ENCODE measurements at places on chromosomes 2 and 18.
A peak's percentile ranks its signal among the peaks of the same experiment; 100 is the strongest.

GRCh38 chr2:177908182-177908581 lies 164.4 kb downstream of the PDE11A start:
- DNase-seq, result no peak

- no peak for DNase-seq
Measured at GRCh38 chr2:224894356-224894755, 147.9 kb downstream of the DOCK10 start.

DNA sequence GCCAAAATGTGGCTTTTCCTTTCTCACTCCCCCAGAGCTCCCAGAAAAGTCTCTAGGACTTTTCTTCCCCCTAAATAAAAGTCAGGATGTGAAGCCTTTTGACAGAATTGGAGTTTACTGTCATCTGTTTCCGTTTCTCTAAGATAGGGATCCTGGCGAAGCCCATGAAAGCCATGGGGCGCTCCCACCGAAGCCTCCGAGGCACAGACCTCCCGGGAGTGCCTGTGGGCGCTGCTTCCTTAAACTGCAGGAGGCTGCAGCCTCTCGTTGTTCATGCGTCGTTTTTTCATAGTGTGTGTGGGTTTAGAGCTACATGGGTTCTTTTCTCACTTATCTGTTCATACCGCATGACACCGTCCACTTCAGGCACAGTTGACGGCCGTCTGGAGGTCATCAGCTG lies 56.8 kb downstream of the ASAP2 start:
- DNase-seq, result no peak

DNA sequence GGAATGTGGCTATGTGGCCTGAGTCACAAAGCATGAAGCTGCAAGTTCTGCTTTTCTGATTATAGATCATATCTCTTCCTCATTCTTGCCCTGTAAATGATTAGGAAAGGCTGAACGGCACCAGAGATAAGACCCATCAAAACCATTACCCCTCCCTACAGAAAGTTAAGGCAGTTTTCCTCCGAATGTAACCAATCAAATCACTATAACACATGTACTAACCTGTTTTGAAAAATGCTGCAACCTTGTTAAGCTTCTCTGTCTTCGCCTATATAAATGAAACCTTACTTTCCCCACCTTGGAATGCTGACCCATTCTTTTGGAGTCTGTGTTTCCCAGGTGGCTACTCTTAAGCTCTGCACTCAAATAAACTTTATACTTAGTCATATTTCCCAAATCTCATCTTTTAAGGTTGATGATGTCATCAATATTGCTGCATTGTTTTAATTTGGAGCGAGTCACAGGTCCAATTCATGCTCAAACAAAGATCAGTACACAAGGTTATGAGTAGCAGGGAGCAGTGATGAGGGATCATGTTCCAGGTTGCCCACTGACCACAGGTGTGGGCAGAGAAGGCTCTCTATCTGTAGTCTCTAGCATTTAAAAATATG lies 662.3 kb downstream of the IRS1 start:
- no peak for DNase-seq

DNA sequence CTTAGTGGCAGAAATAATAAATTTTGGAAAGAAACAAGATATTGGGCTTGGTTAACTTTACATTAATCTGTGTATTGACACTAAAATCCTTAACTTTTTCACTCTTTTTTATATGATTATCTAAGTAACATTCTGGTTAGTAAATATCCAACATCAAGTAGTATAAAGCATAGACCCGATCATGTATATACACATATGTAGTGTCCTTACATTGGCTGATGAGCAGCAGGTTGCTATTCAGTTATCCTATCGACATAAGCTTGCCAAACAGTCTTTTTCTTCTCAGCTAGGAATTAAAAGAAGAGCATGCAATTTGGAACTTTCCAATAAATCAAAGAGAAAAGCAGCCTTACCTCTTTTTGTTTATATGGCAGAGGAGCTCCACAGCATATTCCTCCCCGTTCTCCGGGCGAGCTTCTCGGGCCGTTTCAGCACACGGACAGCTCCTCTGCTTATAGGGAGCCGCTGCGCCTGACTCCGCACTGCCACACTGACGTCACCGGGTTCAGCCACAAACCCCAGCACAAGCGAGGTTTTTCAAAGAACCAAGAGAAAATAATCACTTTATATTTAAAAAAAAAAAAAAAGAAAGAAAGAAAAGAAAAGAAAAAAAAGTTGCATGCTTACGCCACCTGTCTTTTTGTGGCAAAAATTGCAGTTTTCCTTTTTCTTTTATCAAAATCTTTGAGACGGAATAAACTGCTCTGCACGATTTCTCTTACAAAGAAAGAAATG lies at the start of gene SCG2:
Gene SCG2, minus strand, starts transcription at position 430 of the 735 bp plus-strand sequence. CDS start 3,079 bp downstream, outside the sequence.
- peak; percentile 83 for DNase-seq

GRCh38 chr2:238104691-238105371 lies 4.7 kb downstream of the ESPNL start:
- no peak for DNase-seq

DNA sequence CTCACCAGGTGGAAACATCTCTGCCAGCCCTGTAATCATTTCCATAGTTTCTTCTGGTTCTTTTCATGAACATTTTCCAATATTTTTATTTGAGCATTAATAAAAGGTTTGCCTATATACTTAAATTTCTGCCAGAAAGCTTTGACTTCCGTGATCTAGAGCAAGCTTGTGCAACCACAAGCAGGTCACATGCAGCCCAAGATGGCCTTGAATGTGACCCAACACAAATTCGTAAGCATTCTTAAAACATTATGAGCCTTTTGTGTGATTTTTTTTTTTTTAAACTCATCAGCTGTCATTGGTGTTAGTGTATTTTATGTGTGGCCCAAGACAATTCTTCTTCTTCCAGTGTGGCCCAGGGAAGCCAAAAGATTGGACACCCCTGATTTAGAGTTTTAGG lies 51.6 kb downstream of the NEDD4L start:
- no peak for DNase-seq

DNA sequence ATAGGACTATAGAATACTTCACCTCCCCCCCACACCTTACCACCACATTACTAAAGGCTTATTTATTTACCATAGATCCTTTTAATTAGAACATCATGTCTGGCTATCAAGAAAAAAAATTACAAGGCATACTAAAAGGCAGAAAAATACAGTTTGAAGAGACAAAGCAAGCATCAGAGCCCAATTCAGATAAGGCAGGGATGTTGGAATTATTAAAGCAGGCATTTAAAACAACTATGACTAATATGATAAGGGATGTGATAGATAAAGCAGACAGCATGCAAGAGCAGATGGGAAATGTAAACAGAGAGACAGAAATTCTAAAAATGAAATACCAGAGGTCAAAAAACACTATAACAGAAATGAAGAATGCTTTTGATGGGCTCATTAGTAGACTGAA lies 55.4 kb upstream of the SMIM21 start:
- no peak for DNase-seq

DNA sequence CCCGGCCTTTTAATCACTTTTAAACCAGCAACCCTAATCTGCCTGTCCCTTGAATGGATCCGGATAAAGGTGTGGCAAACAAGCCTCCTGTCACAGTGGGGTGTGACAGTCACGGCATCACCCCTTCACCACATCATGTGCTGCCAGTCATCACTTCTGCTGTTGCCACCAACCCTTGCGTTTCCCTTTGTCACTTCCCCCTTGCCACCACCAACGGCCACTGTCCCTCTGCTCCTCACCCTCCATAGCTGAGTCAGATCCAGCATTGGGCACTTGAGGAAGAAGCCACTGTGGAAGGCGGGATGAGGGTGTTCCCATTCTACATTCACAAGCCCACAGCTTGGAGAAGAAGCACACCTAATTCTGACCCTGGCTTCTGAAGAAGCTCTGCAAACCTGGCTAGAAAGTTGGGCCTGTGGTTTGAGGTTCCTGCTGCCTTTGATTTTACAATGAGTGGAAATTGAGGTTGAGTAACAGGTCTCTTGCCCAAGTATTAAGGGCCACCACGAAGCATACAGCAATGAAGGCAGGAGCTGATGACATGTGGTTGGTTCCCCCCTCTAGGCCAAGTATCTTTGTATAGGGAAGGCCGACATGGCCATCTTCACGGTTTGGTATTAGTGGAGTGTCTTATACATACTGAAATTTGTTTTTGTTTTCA lies 22.9 kb upstream of the DARS1 start:
- no peak for DNase-seq

DNA sequence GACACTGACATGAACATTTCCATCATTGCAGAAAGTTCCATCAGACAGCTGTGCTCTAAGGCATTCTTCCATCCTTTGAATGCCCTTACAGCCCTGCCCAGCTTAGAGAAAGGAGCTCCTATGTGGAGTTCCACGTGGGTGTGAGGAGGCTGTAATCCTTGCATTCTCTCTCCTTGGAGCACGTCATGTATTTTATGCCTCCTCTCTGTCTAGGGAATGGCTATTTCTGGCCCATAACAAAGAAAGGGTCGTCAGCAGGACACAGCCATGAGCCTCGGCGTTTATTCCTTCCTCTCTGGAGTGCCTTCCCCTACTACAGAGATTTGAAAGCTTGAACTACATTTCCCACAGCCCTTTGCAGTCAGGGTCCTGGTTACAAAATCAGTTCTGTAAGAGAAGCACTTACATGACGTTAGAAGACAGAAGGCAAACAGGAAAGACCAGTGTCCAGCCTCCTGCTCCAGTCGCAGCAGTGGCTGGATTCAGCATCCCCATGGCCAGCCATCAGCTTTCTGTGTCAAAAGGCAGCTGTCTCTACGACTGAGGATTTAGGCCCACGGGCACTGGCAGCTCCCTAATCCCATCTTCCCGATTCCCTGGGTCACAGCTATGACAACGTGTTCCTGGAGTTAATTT lies 234.9 kb downstream of the TFCP2L1 start:
- DNase-seq, result no peak

DNA sequence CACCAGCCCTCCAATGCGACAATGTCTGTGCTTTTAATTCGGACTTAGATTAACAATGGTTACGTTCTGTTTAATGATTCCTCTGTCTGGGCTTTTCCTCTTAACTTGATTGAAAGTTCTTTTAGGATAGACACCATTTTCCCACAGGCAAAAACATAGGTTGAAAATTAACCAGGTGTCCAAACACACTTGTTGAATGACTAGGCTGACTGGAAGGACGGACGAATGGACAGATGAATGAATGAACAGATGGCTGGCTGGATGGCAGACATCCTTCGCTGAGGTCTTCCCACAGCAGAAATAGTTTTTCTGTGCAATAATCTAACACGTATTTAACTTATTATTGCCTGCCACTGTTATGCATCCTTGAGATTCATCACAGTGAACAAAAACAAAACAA lies 298.8 kb downstream of the SRBD1 start:
- no peak for DNase-seq

- DNase-seq, result no peak
Measured at GRCh38 chr2:71895320-71896161, 252.1 kb downstream of the CYP26B1 start.

DNA sequence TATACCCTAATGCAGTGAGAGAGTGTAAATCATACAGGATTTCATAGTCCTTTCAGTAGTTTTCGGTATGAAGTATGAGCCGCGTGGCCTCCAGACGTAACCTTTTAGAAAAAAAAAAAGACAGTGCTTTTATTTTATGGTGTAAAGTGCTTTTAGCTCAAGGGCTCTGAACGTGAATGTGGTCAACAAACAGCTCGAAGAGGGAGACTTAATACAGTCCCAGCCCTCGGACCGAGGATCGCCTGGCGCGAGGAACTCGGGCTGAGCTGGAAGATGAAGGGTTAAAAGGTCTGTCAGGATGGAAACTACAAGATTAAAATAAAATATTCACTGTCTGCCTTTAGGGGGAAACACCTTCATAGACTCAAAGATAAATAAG lies 4.0 kb upstream of the BCL11A start:
- no peak for DNase-seq

GRCh38 chr2:216765761-216766262 lies 70.5 kb upstream of the IGFBP5 start:
- peak; percentile 95 for DNase-seq

GRCh38 chr2:47520825-47521665 lies 118.1 kb downstream of the MSH2 start:
- DNase-seq, result peak; percentile 92

DNA sequence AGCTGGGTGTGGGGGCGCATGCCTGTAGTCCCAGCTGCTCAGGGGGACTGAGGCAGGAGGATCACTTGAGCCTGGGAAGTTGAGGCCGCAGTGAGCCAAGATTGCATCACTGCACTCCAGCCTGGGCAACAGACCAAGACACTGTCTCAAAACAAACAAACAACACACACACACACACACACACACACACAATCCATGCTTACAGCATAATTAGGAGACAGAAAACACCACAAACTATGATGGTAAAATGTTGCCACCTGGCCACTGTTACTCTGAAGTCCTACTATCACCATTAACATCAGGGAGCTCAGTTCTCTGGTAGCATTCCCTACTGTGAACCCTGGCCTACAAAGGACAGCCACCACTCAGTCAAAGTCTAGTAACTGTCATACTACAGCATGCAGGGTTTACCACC lies 18.3 kb downstream of the DNPEP start:
- no peak for DNase-seq

GRCh38 chr2:237604391-237604790 lies 13.9 kb upstream of the RAB17 start:
- no peak for DNase-seq

- no peak for DNase-seq
Measured at GRCh38 chr2:113213061-113213930, 39.5 kb downstream of the PSD4 start.

GRCh38 chr2:167784084-167784425 lies 463.3 kb downstream of the STK39 start:
- no peak for DNase-seq

- no peak for DNase-seq
Measured at GRCh38 chr2:229802785-229803184, 88.4 kb upstream of the DNER start.

DNA sequence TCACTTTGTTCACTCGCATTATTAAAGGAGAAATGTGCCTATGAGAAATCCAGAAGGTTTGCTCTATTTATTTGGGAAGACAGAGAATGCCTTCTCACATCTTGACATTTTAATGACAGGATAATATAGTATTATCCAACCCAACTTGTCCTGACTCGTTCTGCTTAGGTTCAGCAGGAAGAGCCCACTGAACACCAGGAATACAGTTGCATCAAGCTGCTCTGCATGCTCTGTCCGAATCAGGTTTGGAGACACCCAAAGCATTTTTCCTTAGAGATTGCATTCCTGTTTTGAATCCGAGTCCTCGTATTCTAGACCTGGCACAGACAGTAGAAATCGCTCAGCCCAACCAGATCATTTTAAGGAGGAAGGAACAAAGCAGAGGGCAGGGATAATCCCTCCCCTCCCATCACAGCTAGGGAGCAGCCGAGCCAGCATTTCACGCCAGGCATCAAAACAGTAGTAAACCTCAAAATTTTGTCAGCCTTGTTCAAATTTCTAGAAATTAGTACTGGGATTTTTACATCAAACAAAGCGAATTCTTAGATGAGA lies 837.4 kb upstream of the ID2 start:
- DNase-seq, result no peak
